ENCODE measurements at places on chromosomes 2 and 18.

GRCh38 chr2:133641497-133641896, 73.2 kb upstream of the NCKAP5 start:
- DNase-seq, result no peak

DNA sequence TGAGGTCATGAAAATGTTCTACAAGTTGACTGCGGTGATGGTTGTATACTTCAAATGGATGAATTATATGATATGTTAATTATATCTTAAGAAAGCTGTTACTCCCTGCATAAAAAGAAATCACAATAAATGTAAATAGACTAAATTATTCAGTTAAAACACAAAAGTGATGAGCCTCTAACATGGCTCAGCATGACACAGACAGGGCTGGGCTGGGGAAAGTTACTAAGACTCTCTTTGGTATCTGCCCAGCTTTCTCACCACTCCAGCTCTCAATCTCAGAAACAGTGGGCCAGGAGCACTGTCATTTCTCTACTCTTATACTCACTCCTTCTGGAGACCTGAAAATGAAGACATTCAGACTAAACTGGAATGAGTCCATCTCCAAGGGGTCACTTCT, 3.5 kb downstream of the CYP27C1 start:
- DNase-seq, result no peak

DNA sequence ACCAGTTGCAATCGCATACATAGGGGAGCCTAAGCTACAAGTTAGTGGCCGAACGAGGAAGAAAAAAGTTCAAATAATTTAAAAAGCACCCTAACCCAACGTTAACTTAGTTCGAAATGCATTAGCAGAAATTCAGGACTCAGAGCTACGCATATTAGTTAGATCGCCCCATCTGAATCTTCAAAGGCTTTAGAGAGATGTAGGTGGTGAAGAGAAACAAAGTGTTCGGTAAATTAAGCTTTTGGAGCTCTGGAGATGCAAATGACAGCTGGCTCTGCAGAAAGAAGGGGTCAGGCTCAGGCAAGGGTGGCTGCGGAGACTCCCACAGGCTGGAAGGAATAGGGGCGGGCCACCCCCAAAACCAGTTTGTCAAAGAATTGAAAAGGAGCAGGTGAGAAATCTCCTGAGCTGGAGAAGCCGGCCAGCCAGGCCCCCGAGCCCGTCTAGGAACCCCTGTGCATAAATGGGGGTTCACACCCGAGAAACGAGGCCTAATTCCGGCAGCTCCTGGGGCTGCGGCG, 621 bp downstream of the TXNL1 start:
- no peak for DNase-seq

- no peak for DNase-seq
Measured at GRCh38 chr2:83923531-83923930, 535.5 kb downstream of the SUCLG1 start.

GRCh38 chr2:127014630-127015029, 92.3 kb downstream of the BIN1 start:
- no peak for DNase-seq

GRCh38 chr18:76928179-76928868, 106.0 kb downstream of the ZNF236 start:
- DNase-seq, result no peak

DNA sequence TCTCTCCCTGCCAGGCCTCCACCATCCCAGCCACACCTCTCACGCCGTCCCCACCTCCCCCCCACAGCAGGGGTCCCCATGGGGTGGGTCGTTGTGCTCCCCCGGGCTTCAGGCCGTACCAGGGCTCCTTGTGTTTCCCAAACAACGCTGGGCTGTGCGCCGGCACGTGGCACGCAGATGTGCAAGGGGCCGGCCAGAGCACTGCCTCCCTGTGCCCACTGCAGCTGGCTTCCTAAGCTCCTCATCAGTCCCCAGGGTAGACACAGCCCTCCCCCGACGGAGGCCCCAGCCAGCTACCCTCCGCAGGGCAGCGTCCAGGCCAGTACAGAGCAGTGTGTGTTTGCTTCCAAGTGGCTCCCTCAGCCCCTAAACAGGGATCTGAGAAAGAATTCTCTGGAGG, 34.0 kb downstream of the BIN1 start:
- no peak for DNase-seq

- peak; percentile 38 for DNase-seq
Measured at GRCh38 chr18:9147440-9148202, 11.0 kb downstream of the ANKRD12 start.

DNA sequence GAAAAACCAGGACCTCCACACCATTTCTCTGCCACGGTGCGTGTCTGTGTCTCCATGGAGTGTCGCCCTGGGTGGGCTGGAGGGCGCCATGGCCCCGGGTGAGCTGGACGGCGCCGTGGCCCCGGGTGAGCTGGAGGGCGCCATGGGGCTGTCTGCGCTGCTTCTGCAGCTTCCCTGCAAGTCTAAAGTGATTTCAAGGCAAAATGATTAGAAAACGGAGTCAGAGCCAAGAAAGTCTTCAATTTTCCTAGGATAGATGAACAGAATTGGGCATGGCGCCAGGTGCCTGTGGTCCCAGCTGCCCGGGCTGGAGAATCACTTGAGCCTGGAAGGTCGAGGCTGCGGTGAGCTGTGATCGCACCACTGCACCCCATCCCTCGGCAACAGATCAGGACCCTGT, 27.7 kb upstream of the NFATC1 start:
- DNase-seq, result no peak

DNA sequence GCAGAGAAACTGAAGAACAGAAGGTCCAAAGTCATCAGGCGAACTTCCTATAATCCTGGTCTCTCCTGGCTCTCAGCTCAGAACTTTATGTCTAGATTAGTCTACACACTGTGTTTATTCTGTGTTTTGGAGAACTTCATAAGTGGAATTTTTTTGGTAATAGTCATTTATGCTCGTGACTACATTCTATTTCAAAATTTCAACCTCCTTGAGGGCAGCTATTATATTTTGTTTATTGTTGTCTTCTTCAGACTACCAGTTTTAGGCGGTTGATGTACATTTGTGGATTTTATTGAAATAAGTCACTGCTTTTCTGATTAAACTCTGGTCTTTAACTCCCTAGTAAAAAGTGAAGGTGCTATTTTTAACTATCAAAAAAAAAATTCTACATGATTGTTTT, 816.6 kb downstream of the SATB2 start:
- no peak for DNase-seq

DNA sequence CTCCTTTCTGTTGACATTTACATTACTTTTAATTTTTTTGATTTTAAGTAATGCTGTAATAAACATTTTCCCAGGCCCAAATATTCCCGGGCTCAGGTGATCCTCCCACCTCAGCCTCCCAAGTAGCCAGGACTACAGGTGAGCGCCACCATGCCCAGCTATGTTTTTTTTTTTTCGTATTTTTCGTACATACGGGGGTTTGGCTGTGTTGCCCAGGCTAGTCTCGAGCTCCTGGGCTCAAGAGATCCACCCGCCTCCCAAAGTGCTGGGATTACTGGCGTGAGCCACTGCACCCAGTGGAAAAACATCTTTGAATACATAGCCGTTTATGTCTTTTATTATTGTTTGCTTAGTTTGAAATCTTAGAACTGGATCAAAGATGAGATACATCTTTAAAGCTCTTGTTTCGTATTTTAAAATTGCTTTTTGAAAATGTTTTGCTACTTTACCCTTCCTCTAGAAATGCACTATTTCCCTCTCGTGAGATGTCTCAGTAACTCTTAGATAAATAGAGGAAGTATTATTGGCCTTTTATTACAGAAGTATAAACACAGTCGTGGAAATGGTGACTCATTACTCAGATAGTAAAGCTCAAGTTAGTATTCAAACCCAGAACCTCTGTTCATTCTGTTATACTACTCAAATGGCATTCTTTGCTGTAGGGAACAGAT, 2.4 kb downstream of the SMCHD1 start:
- DNase-seq, result no peak
